ENCODE measurements at places on chromosomes 2 and 18.

GRCh38 chr2:69177785-69178636, 165.0 kb downstream of the ANTXR1 start:
- no peak for DNase-seq

- DNase-seq, result no peak
These were observed 191.0 kb upstream of the LHCGR start for GRCh38 chr2:48946449-48947048.

GRCh38 chr2:121626777-121627524, 22.3 kb downstream of the CLASP1 start:
- DNase-seq, result no peak

DNA sequence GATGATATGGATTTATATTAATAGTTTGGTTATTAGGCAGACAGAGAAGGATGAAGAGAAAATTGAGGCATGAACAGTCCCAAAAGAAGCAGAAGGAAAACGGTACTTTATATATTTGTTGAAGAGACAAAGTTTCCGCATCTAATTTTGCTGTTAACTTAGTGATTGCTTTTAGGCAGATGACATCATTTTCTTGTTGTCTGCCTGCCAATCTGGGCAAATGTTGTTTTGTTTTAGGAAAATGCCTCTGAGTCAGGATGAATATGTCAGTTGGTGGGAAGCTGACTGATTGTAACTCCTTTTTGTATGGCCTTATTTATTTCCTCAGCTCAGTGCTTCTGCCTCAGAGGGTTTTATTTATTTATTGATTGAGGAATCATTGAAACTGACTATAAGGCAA, 52.5 kb upstream of the CAVIN2 start:
- no peak for DNase-seq

DNA sequence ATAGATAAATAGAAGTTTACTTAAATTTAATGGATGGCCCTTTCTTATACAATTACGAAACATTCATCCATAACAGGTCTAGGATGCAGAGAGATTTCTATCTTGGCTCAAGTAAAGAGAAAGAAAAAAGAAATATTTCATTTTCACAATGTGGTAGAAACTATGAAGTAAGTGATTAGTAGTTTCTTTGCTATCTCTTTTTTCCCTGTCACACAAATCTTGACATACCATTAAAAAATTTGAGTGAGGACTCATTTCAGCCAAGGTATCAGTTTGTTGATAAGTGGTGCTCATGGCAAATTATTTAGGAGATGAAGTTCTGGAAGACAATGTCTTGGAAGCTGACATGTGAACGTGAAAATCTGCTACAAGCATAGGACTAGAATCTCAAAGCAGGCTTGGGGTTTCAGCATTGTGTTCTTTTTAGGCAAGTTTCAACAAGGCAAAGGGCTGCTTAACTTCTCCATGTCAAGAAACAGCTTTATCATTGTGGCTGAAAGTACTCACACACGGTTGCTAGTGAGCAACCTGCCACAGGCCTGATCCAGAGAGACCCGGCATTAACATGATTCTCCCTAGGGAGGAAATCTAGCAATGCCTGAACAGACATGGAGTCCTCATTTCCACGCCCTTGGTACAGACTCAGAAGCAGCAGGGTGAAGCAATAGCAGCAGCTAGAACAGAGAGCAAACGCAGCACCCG, 414.6 kb downstream of the DLGAP1 start:
- no peak for DNase-seq

- DNase-seq, result no peak
These were observed 176.1 kb upstream of the ZFP36L2 start for GRCh38 chr2:43402452-43402937.

Data from KG1 (cell line).